Nasal cavity respiratory epithelium epithelial cell of viscerocranial mucosa (primary cell): ENCODE measurements at places on chromosomes 6 and 20. TPM values are rescaled to one million over a fixed set of nuclear protein-coding genes. Genes with fewer than 3 reads are reported as not detected.

The TDP2 gene
- total RNA-seq, result 27.3 and 33.2 TPM in 2 replicates

The SLC25A27 gene
- total RNA-seq, result 5.1 and 11.7 TPM in 2 replicates

The NHLRC1 gene
- 2.1 and 2.7 TPM in 2 replicates for total RNA-seq

The BIRC7 gene
- total RNA-seq, result not detected in 2 replicates

The ARMC2 gene
- total RNA-seq, result 0.34 and 1.00 TPM in 2 replicates

The PRDM13 gene
- not detected in 2 replicates for total RNA-seq

The HLA-DPA1 gene
- 0.14 TPM in 1 of 2 replicates, not detected in the other for total RNA-seq

The CST4 gene
- not detected in 2 replicates for total RNA-seq

The BHLHE23 gene
- not detected in 2 replicates for total RNA-seq

The IP6K3 gene
- total RNA-seq, result 1.9 TPM in 1 of 2 replicates, not detected in the other

The ACAT2 gene
- total RNA-seq, result 20.4 and 34.2 TPM in 2 replicates

The SMAP1 gene
- 20.8 and 23.6 TPM in 2 replicates for total RNA-seq

The HCRTR2 gene
- not detected in 2 replicates for total RNA-seq

The RUNX2 gene
- total RNA-seq, result 0.34 and 5.2 TPM in 2 replicates

The GPR6 gene
- not detected in 2 replicates for total RNA-seq

The CD93 gene
- under 0.01 and 0.14 TPM in 2 replicates for total RNA-seq

The MEI4 gene
- total RNA-seq, result under 0.01 and 0.07 TPM in 2 replicates

The C6orf52 gene
- total RNA-seq, result 1.4 and 2.1 TPM in 2 replicates

The DNMT3B gene
- total RNA-seq, result 0.68 and 1.5 TPM in 2 replicates

The KHDC1L gene
- total RNA-seq, result not detected in 2 replicates

The C2 gene
- total RNA-seq, result 0.71 and 1.0 TPM in 2 replicates

The MCCD1 gene
- total RNA-seq, result not detected in 2 replicates

The SKIC2 gene
- 49.6 and 62.5 TPM in 2 replicates for total RNA-seq

The NNAT gene
- not detected in 2 replicates for total RNA-seq

The LINC00237 gene
- not detected in 2 replicates for total RNA-seq

The MYH7B gene
- total RNA-seq, result under 0.01 TPM in 2 replicates

The HELZ2 gene
- total RNA-seq, result 33.5 and 51.0 TPM in 2 replicates

The UBR2 gene
- 27.7 and 38.0 TPM in 2 replicates for total RNA-seq

The SLC32A1 gene
- not detected in 2 replicates for total RNA-seq

The SLC17A2 gene
- not detected in 2 replicates for total RNA-seq

The GLP1R gene
- not detected in 2 replicates for total RNA-seq

The LAMA2 gene
- 0.21 and 0.68 TPM in 2 replicates for total RNA-seq

The RSPH9 gene
- under 0.01 and 0.07 TPM in 2 replicates for total RNA-seq

The NKX2-4 gene
- not detected in 2 replicates for total RNA-seq

The GPR63 gene
- total RNA-seq, result 0.68 and 1.2 TPM in 2 replicates

The DEFB124 gene
- total RNA-seq, result not detected in 2 replicates

The STX11 gene
- 0.50 and 0.68 TPM in 2 replicates for total RNA-seq

The GNAS-AS1 gene
- total RNA-seq, result under 0.01 and 0.28 TPM in 2 replicates

The RIN2 gene
- total RNA-seq, result 27.7 and 96.9 TPM in 2 replicates

The PCSK2 gene
- total RNA-seq, result not detected in 2 replicates

The PAX1 gene
- not detected in 2 replicates for total RNA-seq

The PXMP4 gene
- total RNA-seq, result 3.8 and 7.8 TPM in 2 replicates

The GHRH gene
- total RNA-seq, result not detected in 2 replicates
